ENCODE measurements at places on chromosomes 2 and 18.

GRCh38 chr2:218418717-218419458, at the start of gene VIL1:
TSS of gene VIL1 (plus strand) at chr2:218419123. CDS start at chr2:218423779, 4,656 bp downstream.
- DNase-seq: no peak

DNA sequence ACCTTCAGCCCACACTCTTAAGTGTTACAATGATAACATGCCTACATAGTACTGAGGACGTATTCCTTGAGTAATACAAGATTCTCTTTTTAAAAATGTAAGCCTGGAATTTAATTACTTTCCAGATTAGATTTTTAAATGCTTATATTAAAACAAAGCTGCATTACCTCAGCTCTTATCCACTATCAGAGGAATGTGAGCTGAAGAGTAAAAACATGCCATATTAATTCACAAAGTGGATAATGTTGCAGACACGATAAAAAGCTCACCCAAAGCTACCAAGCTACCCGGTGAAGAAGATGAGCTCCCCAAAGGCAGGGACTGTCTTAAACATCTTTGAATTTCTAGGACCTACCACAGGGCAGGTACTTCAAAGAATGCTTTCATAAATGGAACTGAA, 107.8 kb downstream of the NOL10 start:
- no peak for DNase-seq

GRCh38 chr18:60024857-60025256, 125.1 kb downstream of the PMAIP1 start:
- DNase-seq: no peak

- no peak for DNase-seq
Observed at GRCh38 chr18:56269958-56270357, 368.4 kb downstream of the TXNL1 start.

- DNase-seq: no peak
Observed at GRCh38 chr18:46293742-46294181, 189.6 kb downstream of the HAUS1 start.

DNA sequence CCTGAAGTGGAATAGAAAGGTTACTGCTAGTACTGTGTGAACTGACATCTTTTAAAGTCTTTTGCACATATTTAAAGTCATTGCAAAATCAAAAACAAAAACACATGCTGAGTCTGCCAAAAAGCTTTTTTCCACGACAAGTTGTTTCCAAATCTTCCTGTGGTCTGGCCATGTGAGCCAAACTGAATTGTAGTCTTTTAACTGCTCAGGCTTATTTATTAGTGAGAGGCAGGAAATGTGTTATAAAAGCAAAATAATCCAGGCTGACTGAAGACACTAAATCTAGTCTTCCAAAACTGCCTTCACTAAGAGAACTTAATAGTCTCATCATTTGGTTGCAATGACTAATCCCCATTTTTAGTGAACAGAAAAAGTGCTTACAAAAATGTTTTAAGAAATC, 2.3 kb downstream of the KRCC1 start:
- no peak for DNase-seq

DNA sequence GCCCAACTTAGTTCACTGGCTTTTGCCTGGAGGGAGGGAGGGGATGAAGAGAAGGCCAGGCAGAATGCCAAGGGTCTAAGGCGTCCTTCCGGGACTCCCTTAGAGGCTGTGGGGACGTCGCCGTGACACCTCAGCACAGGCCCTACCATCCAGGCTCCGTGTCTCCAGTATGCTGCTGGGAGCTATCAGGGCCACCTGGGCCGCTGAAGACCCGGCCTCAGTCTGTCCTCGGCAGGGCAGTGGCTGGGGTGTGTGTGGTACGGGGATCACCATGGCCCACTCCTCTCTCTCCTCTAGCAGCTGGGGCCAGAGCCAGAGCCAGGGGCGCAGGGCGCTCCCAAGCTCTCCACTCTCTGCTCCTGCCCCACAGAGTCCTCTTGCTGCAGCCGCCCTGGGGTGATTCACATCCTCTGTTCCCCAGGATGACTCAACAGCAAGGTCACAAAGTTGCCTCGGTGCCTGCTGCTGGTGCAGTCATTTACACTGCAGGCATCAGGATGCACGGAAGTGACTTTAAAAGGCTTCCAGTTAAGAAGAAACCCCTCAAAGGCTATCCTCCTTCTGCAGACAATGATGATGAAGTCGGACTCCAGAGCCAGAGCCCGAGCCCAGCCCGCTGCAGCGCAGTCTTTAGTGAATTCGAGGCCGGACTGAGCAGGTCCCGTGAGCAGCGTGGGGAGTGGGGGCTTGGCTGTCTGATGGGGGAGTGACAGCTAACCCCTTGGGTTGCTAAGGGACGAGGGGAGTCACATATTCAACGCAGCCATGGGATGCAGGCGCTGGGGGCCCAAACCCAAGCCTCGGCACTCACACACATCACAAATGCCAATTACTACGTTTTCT, 31.9 kb downstream of the SNORC start:
- DNase-seq: no peak

DNA sequence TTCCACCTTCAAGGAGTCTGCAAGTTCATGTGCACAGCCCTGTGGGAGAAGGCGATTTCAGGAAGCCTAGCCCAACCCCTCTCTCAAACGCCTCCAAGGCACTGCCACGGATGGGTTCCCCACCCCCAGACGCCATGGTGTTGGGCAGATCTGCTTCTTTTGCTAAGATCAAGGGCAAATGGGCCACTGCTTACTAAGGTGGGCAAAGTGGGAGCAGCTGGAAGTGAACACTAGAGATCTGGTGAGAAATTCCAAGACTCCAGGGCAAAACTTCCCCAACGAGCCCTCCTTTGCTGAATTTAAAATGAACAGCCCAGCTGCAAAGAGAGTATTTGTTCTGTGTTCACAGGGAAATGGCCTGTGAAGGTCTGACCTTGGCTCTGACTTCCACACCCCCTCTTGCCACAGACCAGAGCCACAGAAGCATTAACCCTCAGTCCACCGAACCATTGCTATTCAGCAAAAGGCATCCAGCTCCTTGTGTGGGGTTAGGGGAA, 45.1 kb upstream of the ZBTB7C start:
- DNase-seq: no peak

DNA sequence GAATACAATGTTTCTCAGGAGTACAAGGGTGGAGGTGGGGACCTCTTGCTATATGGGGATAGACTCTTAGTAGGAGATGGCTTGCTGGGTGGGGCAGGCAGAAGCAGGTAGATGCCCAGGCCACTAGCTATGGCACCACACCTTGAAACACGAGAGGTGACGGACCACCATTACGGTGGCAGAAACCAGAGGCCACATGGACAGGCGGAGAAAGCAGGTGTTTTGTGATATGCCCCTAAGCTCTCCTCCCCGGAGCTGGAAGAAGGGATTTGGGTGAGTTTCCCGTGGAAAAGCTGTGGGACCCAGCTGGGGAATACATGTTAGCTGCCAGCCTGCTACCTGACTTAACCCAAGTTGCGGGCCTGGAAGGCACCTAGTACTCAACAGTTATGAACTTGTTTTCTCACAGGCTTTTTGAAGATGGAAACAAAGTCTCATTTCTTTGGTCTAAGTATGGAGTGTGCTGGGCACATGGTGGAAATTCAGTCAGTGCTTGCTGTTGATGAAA, 16.7 kb downstream of the PLA2R1 start:
- DNase-seq: no peak

DNA sequence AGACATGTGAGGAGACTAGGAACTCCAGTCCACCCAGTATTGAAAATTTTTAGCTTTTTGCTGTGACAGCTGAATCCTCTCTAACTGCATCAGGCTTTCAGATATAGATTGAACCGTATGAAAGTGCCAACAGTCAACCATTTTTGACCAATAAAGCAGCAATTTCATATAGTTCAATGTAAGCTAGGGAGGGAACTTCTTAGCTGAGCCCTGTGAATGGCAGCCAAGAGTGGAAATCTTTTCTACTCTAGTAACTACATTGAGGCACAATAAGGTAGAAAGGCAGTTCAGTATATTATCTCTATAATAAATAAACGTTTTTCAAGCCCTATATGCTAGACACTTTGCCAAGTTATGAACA, 96.3 kb upstream of the TANK start:
- DNase-seq: no peak

GRCh38 chr18:68839701-68840100, 41.8 kb downstream of the CCDC102B start:
- DNase-seq: no peak

- no peak for DNase-seq
Observed at GRCh38 chr2:219172231-219173154, 2.7 kb upstream of the SLC23A3 start.

- DNase-seq: no peak
Observed at GRCh38 chr18:36461551-36461987, 164.1 kb downstream of the FHOD3 start.

DNA sequence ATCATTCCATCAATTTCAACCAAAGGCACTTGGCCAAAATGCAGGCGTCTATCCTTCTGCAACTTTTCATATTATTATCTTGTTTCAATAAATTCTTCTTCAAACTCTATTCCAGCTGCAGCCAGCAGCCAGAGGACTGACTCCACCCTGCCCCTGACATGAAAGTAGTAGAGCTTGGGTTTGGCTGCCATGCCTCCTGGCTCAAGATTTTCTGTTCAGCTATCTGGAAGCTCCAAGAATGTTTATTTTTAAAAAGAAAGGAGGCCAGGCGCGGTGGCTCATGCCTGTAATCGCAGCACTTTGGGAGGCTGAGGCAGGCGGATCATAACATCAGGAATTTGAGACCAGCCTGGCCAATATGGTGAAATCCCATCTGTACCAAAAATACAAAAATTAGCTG, 4.9 kb downstream of the DNAH7 start:
- no peak for DNase-seq

DNA sequence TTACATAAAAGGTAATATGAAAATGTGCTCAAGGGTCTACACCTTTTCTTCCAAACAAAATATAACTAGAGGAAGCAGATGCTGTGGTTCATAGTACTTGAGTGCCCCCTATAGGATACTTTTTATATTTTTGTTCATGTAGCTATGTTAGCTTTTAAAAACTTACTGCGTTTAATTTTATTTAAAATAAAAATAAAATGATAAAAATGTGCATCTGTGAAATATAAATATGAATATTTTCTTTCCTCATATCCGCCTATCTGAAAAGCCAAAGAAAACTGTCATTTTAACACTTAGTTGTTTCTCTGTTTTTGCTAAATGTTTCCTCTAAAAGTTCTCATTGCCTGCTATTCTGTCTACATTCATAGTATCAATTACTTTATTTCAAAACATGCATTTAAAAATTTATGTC, 9.6 kb upstream of the LRP1B start:
- no peak for DNase-seq

- no peak for DNase-seq
Observed at GRCh38 chr2:39715822-39716221, 50.1 kb downstream of the TMEM178A start.

DNA sequence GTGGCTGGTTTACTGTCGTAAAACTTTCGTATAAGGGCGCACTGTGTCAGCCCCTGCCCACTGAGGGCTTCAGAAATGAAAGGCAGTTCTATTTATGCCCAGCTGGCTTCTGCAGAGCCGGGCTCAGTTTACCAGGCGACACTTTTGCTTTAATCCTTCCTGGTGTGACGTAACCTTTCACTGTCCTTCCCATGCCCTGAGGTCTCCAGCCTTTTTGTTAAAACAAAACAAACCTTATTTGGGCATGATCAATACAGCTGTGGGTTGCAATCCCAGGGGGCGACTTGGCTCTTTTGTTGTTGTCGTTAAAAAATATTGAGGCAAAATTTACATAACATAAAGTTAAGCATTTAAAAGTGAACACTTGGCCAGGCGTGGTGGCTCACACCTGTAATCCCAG, 85.3 kb downstream of the AGAP1 start:
- no peak for DNase-seq

GRCh38 chr2:102832789-102833188, 71.0 kb downstream of the TMEM182 start:
- no peak for DNase-seq

DNA sequence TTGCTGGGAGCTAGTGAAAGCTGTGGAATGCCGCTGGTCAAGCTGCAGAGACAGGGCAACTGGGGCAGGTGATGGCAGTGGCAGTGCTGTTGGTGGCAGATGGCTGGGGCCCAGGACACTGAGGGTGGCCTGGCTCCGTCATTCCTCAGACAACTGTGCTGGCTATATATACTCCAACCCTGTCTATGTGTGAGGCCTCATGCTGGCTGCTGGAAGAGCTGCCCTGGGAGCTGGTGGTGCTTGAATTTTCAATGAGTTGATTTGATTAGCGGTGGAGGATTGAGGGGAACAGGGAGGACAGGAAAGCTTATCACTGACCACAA, 66.5 kb upstream of the TMEM200C start:
- no peak for DNase-seq

- no peak for DNase-seq
Observed at GRCh38 chr2:134324430-134324829, 70.6 kb downstream of the MGAT5 start.

- no peak for DNase-seq
Observed at GRCh38 chr2:32780961-32781360, 153.1 kb downstream of the TTC27 start.

DNA sequence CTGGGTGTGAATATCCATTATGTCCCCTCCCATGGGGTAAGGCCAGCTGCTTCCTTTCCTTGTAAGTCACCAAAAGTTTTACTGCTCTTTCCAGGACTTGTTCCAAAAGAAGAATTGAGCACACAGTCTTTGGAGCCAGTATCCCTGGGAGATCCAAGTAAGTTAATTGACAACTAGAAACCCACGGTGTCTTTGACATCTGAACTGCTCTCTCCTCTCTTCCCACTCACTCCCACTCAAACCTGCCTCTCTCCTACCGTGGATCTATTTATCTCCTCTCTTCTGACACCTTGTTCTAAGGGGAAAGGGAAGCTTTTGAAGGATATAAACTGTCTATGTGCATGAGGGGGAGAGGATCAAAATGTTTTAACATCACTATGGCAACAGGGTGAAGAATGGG, 86.7 kb downstream of the VIT start:
- DNase-seq: no peak

- DNase-seq: peak; percentile 42
Observed at GRCh38 chr2:234308813-234309195, 188.1 kb downstream of the ARL4C start.

DNA sequence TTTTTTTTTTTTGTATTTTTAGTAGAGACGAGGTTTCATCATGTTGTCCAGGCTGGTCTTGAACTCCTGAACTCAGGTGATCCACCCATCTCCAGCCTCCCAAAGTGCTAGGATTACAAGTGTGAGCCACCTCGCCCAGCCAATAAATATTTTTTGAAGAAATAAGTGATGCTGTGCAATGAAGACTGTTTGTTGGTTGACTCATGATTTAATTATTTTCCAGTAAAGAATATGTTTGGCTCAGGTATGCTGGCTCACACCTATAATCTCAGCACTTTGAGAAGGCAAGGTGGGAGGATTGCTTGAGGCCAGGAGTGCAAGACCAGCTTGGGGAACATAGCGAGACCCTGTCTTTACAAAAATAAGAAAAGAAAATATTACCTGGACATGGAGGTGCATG, 41.8 kb upstream of the LPIN2 start:
- no peak for DNase-seq

DNA sequence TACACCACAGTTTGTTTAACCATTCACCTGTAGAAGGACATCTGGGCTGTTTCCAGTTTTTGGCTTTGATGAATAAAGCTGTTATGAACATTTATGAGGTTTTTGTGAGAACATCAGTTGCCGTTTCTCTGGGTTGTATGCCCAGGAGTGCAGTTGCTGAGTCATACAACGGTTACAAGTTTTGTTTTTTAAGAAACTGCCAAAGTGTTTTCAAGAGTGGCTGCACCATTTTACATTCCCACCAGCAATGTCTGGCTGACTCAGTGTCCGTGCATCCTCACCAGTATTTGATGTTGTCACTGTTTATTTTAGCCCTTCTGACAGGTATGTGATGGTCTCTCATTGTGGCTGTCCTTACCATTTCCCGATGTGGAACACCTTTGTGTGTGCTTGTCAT, 48.0 kb upstream of the GPR17 start:
- no peak for DNase-seq

- no peak for DNase-seq
Observed at GRCh38 chr2:79387431-79387830, 125.4 kb upstream of the CTNNA2 start.

GRCh38 chr18:47726550-47726949, 203.9 kb downstream of the SMAD2 start:
- DNase-seq: no peak

All from T-helper 1 cell (primary cell).